ENCODE measurements at places on chromosomes 12 and 14.

- DNase-seq = no peak
Observed at GRCh38 chr12:109937371-109937770, 37.3 kb downstream of the TCHP start.

DNA sequence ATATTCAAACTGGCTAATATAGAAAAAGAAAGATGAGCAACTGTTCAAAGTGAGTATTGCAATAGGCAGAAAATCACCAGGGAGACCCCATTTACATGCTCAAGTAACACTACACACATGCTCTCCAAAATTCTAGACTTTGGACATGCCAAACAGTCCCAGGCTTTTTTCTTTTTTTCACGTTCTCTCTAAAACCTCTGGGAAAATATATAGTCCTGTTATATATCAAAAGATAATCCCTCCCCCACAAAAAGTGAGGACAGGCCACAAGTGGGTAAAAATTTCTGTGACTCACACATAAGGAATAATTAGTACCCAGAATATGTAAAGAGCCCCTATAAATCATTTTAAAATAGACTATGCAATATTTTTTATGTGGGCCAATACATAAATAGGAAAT is 55.2 kb downstream of the EFCAB11 start:
- no peak for DNase-seq

- no peak for DNase-seq
Observed at GRCh38 chr14:73323896-73324399, 86.6 kb downstream of the PAPLN start.

DNA sequence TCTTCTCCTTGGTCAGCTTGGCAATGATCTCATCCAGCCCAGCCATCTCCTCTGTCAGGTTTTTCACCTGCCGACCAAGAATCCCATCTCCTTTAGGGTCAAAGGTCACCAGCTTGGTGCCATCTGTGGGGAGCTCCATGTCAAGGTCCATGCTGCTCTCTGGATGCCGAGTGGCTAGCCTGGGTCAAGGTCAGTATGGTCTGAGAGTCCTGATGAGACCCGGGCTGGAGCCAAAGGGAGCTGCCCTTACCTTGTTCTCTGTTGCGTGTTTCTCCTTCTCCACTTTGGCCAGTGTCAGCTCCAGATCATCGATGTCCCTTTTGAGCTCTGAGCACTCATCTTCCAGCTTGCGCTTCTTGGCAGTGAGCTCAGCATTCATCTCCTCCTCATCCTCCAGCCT is 11.8 kb downstream of the MYH7 start:
- no peak for DNase-seq

DNA sequence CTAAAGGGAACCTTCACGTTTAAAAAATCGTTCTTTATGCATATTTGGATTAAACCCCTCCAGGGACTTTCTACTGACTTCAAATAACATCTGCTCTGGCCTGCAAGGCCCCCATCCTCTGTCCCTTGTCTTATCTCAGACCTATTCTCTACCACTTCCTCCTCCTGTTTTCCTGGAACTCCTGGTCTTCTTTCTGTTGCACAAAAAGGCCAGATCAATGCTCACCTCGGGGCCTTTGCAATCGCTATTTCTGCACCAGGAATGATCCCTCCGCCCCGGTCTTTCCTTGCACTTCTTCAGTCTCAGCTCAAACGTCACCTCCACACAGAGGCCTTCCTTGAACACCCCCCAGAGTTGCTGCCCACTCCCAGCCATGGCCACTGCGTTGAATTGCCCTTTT is 57.6 kb upstream of the BEGAIN start:
- DNase-seq = no peak

- no peak for DNase-seq
Observed at GRCh38 chr14:96811985-96812667, 14.9 kb downstream of the VRK1 start.

DNA sequence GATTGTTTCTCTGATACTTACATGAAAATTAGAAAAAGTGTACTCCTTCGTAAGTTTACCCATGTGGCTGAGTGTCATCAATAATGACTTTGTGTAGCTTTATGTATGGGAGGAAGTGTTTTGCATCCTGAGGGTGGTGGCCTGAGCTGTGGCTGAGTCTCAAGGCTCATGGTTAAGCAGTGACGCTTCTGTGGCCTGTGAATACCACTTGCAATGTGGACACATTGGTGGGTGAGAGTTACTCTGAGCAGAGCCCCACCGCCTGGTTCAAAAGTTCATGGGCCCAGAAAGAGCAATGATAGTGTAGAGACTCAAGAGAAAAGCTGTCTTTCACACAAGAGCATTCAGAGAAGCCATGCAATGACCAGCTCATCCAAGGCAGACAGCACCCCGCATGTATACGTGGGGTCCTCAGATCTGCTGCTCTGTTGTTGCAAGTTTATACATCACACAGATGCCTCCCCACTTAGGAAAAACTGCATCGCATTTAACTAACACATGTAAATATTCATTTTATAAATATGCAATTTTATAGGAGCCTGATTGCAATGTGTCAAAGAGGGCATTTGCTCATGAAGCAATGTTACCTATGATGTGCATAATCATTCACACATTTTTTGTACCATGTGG is 55.1 kb upstream of the FRMD6 start:
- DNase-seq = no peak

- DNase-seq = no peak
Observed at GRCh38 chr12:131092901-131093603, 139.3 kb downstream of the ADGRD1 start.
